ENCODE measurements at places on chromosomes 12 and 14.

- DNase-seq = peak; percentile 65
Observed at GRCh38 chr14:56117765-56118610, at the start of gene PELI2. TSS of gene PELI2 (plus strand) at chr14:56118411. CDS start at chr14:56118661, 250 bp downstream.

DNA sequence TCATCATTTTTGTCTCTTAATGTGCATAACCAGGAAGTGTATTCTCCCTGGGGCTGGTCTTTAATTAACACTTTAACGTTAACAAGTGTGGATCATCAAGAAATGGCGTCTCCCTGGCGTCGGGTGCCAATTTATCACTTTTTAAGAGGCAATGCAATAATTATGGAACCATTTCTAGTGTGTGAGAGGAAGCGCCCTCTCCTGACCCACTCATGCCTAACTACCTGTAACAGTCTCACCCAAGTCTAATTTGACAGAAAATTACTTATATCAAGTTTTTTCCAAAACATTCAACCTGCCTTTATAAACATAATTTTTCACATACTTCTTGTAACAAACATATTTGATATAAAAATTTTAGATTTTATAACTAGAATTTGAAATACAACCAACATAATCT is 905.3 kb upstream of the MDGA2 start:
- DNase-seq = no peak

DNA sequence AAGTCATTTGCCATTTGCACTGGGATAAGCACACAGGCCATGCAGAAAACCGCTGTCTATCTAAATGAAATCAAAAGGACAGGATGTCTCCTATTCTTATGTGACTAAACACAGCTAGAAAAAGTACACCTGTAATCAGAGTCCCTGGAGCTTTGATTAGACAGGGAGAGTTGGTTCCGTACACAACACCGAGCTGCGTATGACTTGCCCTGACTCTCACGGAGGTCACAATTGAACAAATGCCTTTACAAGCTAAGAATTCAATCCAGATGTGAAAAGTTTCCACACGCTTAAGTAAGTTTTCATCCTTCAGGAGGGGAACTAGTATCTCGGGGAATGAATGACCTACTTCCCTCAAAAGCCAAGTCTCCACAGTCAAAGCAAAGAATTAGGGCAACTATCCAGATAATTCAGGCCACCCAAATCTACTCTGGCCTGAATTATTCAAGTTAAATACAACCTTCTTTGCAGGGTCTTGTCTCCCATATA is 67.5 kb downstream of the RTN1 start:
- no peak for DNase-seq

DNA sequence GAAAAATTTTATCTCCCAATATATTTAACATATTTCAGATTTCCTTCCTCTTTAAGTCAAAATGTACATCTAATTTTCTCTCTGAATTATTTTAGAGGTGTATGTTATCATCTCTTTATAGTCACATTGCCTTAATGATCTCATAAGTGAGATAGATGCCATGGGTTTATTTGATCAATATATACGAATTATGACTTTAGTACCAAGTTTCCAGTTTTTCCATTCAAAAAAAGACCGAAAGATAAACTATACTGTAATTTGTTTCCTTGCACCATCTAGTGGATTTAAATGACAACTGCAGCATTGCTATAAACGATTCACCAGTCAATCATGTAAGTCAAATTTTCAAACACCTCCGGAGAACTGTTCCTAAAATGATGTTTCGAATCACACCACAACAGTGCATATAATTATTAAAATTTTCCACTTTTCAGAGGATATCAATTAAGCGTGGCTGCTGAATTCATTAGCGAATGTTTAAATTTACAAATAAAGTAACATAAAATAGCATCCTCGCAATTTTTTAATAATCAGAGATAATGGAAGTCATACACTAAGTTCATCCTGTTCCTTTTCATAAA is 419 bp upstream of the ATXN7L3B start:
- peak; percentile 80 for DNase-seq

DNA sequence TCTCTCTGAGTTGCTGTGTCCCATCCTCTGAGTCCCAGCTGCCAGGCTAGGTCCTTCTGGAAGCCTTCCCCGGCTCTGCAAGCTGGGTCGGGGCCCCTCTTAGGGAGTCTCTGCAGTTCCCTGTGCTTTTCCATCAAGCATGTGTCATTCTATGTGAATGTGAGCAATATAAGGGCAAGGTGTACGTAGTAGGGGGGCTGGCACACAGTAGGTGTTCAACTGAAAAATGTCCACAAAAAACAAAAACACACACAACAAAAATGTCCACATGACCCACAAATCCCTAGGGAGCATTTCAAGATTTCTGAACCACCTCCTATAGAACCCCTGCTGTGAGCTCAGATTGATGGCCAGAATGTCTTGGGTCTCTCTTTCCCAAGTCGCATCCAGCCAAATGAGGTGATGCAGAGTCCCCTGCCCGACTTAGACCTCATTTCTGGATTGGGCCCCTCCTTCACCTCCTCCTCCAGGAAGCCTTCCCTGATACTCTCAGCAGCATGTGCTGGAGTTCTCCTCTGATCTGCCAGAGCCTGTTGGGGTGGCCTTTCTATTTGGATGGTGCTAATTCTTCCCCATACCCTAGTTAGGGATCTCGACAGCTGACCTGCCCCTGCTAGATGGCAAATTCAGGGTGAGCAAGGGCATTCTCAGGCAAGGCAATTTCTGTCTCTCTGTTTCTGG is 196.1 kb upstream of the LHX5 start:
- no peak for DNase-seq

- DNase-seq = no peak
Observed at GRCh38 chr12:28876196-28876798, 272.8 kb upstream of the FAR2 start.

DNA sequence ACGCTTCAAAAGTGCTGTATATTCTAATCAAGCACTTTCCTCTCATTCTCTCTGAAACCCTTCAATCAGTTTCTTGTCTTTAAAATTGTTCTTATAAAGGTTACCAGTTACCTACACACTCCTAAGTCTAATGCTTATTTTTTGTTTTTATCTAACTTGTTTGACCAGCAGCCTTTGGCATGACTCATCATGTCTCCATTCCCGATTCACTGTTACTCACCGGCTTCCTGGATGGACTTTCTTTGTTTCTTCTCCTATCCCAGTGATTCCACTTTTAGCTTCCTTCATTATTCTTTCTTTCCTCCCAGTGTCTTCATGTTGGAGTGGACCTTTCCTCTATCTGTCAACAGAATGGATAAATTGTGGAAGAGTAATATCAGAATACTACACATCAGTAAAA is 368.6 kb upstream of the CCDC196 start:
- DNase-seq = peak; percentile 8

DNA sequence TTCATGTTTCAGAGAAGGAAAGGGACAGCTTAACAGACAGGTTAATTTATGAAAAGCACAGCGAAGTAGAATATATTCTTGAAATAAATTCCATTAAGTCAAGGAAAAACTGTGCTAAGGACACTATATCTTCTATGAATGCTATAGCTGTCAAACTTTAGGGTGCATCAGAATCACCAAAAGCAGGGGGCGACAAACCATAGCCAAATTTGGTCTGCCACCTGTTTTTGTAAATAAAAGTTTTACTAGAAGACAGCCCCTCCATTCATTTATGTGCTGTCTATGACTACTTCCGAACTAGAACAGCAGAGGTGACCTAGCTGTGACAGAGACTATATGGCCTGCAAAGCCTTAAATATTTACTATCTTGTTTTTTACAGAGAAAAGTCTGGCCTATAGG is 25.9 kb downstream of the PPP4R3A start:
- no peak for DNase-seq

- DNase-seq = no peak
Observed at GRCh38 chr12:7137908-7138307, 7.7 kb downstream of the CLSTN3 start.

DNA sequence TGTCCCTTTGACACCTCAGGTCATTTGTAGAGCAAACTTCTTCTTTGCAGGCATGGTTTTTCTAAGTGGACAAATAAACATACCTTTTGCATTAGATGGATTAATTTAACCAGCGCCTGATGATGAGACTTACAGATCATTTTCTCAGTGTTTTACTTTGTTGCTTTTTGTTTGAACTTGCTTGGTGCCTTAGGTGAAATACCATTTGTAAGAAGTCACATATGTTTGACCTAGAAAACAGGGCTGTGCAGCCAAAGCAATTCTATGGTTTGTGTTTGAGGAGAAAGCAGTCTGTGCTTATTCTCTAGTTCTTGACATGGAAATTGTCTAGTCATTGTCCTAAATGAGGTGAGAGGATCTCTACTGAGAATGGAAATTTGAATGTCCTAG is 111.1 kb downstream of the DIP2B start:
- DNase-seq = no peak

- no peak for DNase-seq
Observed at GRCh38 chr12:58368001-58368400, 426.6 kb downstream of the ATP23 start.

GRCh38 chr12:125567581-125567980 is 502.3 kb downstream of the AACS start:
- DNase-seq = no peak

DNA sequence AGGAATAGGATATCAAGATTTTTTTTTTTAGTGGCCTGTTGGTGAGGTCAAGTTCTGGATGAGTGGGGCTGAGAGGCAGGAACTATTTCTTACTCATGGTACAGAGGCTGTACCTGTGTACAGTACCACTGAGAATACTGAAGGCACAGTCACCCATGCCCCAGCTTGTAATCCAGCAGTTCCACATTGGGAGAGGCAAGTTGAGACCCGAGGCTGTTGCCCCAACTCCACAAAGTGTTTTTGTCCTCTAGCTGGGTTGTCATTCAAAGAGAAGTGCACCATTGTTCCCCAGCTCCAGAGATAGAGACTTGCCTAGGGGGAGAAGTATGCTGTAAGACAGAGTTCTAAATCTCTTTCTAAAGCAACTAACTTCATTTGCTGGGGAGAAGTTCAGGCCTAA is 38.7 kb downstream of the ARID2 start:
- DNase-seq = no peak

DNA sequence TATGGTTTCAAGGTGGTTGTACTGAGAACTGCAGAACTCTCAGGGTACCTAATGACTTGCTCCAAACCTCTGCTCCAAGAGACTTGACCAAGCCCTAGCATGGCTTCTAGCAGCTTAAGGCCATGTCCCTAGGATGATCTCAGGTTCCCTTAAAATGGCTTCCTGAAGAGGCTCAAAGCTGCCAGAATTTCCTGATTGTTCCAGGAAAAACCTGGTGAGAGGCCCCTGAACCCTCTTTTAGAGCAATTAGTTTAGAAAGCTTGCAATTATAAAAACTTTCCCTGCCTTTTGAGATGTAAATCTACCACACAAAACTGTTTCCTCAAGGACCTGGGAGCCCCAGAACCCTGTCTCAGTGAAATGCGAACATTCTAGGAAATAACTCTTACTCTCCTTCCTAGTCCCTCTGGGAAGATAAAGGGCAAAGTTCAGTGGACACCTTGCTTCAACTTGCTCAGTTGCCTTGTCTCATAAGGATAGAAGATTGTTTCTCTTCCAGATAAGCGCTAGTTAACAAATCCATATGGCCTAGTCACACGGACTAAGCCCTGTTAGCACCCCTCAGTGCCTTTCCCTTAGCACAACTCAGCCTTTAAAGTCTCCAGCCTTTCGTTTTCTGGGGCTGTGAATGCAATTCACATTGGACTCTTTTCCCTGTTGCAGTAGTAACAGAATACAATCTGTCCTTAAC is 2.5 kb downstream of the CMAS start:
- no peak for DNase-seq

- no peak for DNase-seq
Observed at GRCh38 chr12:5499566-5500330, 67.8 kb downstream of the NTF3 start.

- DNase-seq = no peak
Observed at GRCh38 chr14:93511001-93511400, 80.3 kb downstream of the UNC79 start.

GRCh38 chr12:82554529-82554928 is 132.2 kb upstream of the TMTC2 start:
- no peak for DNase-seq

DNA sequence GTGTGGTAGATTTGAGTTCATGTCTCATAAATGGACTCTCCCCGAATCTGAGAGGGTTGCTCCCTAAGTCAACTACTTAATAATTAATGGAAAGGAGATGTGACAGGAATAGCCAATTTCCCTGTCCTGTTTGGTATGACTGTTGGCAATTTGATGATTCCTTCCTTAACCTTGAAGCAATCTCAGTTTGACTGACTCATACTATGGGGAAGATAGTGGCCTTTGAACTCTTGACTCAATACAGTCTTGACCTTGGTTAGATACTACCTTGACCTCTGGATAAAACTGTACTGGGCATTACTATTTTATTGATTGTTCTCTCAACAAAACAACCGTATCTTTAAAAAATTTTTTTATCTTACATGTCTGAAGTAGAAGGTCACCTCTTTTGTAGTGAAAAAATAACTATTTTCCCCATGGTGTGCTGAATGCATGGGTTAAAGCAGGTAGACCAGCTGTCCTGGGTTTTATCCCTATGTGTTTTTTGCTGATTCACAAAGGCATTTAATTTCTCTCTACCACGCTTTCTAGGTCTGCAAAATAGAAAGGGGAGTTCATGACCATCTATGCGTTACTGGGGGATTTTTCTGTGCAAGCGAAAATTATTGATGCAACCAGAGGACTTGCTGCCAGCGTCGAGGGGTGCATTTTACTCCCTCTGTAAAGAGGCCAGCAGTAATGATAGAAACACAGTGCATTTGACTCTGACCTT is 80.1 kb downstream of the ETV6 start:
- DNase-seq = no peak

GRCh38 chr14:100582496-100583165 is 4.6 kb downstream of the BEGAIN start:
- DNase-seq = no peak

DNA sequence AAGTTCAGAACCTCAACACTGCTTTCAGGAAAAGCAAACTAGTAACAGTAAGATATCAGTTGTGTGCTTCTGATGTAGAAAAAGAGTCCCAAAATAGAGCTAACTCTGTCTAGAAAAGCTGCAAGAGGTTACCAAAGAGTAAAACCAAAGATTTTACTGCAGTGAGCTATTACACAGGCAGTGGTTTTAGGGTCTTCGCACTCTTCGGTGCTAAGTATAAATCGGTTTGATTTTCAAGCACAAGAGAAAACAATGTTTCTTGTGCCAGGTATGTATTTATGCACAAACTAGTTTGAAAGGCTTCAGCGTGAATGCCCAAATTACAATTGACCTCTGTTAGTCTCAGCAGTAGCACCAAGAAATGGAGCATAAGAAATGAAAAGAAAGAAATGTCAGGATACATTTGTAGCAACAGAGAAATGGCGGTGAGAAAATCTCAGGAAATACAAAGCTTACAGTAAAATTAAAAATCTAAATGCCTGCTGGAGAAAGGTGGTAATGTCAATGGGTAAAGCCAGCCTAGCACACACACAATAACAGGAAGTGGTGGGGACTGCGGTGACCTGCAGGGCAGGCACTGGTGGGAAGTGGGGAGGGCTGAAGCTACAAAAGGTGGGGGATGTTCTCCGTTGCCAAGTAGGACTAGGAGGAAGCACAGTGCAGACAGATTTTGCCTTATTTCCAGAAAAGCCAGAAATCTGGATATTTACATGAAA is 18.0 kb upstream of the DYRK2 start:
- peak; percentile 69 for DNase-seq

GRCh38 chr12:13561923-13562322 is 365.4 kb downstream of the EMP1 start:
- DNase-seq = no peak

GRCh38 chr12:121033625-121034349 is 5.3 kb downstream of the OASL start:
- peak; percentile 64 for DNase-seq

All from SW480 (cell line).